Stimulated activated naive CD8-positive, alpha-beta T cell treated with anti-CD3 and anti-CD28 coated beads, Interleukin-15, amount 100 ng/mL, for 72 hours (primary cell): ENCODE measurements at places on chromosomes 1 and 21.

- no peak for DNase-seq
Observed at GRCh38 chr21:28272272-28272992, 720.2 kb downstream of the LTN1 start.

DNA sequence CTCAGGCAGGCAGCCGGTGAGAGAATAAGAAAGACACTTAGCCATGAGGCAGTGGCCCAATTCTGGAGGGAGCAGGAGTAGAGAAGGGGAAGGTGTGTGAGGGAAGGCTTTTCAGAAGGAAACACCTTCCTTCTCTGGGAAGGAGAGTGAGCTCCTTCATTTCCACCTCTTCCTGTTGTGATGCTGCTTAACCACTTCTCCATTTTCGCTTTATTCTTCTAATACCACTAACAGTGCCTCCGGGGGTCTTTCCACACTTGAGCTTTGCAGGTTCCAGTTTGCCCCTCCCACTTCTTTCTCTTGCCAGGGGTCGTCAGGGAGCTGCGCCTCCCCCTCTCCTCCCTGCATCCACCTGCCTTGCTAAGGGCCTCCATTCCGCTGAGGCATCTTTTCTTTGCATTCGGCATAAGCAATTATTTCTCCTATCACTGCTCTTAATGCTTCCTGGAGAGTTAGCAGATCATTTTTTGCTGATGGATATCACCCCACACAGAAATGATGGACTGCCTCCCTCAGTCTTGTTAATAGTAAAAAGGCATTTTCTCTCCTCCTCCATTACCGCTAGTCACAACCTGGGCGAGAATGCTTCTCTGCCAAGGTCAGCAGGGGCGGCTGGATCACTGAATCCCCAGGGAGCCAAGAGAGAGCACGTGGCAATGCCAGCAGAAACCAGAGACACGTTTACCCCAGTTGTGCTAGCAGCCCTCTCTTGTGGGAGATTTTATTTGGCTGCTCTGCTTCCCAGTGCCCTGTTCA, 74.8 kb downstream of the ELAVL4 start:
- no peak for DNase-seq

- no peak for DNase-seq
Observed at GRCh38 chr1:28099050-28099769, 10.8 kb upstream of the EYA3 start.

GRCh38 chr1:207996636-207997035, 85.7 kb upstream of the CD34 start:
- DNase-seq = no peak

GRCh38 chr21:35045542-35046262, 3.4 kb downstream of the RUNX1 start:
- peak; percentile 59 for DNase-seq

GRCh38 chr1:77048615-77049005, 170.6 kb downstream of the PIGK start:
- no peak for DNase-seq

- no peak for DNase-seq
Observed at GRCh38 chr1:25808481-25809244, 8.7 kb downstream of the SELENON start.

DNA sequence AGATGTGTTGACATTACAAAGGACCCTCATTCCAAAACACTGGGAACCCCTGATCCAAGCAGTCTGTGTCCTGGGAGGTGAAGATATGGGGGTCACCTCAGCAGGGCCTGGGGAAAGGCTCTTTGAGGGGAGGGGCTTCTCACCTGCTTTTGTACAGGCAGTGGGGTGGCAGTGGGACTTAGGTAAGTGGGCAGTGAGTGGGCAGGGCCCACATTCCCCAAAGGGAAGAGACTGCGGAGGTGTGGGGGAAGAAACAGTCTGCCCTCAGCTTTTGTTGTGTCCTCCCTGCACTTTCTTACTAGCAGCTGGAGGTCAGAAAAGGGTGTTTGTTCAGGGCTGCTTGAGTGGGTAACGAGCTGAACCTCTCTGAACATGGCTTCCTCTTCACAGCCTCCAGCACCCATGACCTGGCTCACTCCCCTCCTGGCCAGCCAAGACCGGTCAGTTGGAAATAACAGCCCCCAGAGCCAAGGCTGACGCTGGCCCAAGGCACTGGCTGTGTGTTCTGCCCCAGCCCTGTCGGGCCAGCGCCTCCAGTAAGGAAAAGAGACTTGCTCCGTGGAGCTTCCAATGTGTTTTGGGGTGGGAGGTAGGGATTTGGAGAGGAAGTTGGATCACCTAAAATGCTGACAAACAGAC, 173.5 kb downstream of the PSMG1 start:
- DNase-seq = no peak

DNA sequence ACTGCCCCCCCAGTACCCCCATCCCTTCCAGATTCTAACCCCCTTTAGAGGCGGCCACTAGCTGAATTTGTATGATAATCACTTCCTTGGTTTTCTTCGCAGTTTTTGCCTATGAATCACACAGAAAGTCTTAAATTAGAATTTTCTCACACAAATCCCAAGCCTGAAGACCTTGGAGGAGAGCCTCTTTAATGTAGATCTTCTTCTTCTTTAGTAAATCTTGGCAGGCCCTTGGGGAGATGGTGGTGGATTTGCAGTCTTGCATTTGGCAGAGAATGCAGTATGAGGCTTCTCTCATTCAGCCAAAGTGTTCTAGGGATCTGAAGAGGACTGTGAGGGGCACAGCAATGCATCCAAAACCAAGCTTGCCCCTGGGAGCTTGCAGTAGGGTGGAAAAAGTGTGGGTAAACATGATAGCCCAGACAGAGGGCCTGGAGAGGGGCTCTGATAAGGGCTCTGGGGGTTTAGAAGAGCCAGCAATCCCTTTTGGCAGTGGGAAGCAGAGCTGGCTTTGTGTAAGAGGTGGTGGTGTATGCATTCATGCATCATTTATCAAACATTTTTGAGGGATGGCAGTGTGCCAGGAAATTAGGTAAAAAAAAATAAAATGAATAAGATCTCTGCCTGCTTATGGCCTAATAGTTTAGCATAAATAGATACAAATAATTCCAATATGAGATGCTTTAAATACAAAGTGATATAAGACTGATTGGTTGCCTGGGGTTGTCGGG, 7.7 kb upstream of the CDC42 start:
- no peak for DNase-seq

GRCh38 chr1:27571439-27572018, 32.4 kb downstream of the AHDC1 start:
- DNase-seq = no peak

GRCh38 chr1:163528710-163529348, 207.1 kb downstream of the NUF2 start:
- no peak for DNase-seq

GRCh38 chr1:150076985-150077384, 9.4 kb downstream of the VPS45 start:
- no peak for DNase-seq
